ENCODE measurements at places on chromosomes 13 and 19.

DNA sequence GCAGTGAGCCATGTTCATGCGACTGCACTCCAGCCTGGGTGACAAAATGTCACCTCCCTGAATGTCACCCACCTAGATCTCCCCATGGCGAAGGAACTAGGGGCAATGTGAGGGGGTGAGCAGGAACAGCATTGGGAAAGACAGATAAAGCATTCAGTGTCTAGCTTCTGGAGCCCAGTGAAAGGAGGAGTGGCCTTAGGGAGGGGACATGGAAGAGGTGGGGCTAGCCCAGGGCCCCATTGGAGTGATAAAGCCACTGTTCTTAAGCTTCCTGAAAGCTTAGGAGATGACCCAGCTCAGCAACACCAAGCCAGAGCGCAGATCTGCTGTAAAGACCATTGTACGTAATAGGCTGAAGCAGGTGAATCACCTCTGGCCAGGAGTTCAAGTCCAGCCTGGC is 13.0 kb upstream of the KCNN1 start:
- no peak for DNase-seq

GRCh38 chr19:29610574-29611271 is 4.6 kb downstream of the POP4 start:
- DNase-seq = peak; percentile 70

GRCh38 chr13:32978278-32978677 is 37.9 kb upstream of the KL start:
- no peak for DNase-seq

DNA sequence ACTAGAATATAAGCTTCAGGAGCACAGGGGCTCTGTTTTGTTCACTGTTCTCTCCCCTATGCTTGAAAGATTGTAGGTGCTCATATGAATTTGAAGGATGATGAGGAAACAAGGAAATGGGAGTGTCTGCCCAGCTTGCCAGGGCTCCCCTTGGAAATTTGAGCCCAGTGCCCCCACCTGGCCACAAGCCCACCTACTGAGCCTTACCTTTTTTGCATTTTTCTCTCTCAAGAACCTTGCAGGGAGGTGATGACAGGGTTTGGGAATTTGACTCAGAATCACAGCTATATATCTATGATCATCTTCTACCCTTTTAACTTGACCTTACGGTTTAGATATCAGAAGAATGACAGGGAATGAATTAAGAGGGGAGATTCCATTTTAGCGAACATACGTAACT is 33.8 kb downstream of the SERP2 start:
- DNase-seq = no peak

- DNase-seq = no peak
Observed at GRCh38 chr13:47747901-47748300, 253.2 kb downstream of the SUCLA2 start.

- no peak for DNase-seq
Observed at GRCh38 chr13:43786766-43787517, at the start of gene ENOX1. Gene ENOX1 (minus strand): TSS chr13:43786972.

DNA sequence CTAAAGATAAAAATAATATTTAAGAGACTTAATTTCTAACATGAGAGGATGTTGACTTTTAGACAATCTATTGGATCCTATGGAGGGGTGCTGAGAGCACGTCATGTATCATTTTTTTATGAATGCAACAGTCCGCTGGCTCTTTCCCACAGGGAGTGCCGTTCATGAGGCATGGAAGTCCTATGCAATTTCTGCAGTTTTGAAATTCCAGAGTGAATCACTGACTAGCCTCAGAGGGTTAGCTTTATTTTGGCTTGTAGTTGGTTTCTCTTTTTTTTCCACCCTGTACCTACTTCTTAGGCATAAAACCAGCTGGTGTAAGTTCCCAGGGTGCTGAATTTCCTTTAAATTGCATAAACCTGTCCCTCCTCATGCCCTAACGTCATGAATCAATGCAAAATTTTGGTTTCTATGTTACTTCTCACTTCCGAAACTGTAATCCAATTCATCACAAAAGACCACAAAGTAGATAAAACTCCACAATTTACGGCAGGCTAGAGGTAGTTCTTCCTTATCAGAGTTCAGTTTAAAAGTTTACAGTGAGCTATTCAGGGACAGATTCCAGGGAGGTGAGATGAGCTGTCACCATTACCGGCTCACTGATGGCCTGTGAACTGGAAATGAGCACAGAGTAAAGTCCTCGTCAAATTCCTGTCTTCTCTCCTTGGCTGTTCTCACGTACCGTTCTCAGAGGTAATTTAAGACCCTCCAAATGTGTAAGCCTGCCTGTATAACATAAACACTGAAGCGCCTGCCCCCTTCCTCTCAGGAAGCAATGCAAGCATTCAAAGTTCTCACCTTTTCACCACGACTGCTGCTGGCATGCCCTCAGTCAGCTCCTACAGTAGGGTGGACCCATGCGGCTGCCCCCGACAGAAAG is 216.6 kb upstream of the SLC10A2 start:
- DNase-seq = peak; percentile 90

- no peak for DNase-seq
Observed at GRCh38 chr19:5637971-5638370, 15.1 kb downstream of the SAFB start.

GRCh38 chr13:29758531-29759114 is 91.8 kb downstream of the UBL3 start:
- DNase-seq = no peak

- no peak for DNase-seq
Observed at GRCh38 chr19:30252214-30252613, 120.0 kb upstream of the ZNF536 start.

GRCh38 chr13:109494925-109495369 is 291.4 kb downstream of the IRS2 start:
- DNase-seq = peak; percentile 50

DNA sequence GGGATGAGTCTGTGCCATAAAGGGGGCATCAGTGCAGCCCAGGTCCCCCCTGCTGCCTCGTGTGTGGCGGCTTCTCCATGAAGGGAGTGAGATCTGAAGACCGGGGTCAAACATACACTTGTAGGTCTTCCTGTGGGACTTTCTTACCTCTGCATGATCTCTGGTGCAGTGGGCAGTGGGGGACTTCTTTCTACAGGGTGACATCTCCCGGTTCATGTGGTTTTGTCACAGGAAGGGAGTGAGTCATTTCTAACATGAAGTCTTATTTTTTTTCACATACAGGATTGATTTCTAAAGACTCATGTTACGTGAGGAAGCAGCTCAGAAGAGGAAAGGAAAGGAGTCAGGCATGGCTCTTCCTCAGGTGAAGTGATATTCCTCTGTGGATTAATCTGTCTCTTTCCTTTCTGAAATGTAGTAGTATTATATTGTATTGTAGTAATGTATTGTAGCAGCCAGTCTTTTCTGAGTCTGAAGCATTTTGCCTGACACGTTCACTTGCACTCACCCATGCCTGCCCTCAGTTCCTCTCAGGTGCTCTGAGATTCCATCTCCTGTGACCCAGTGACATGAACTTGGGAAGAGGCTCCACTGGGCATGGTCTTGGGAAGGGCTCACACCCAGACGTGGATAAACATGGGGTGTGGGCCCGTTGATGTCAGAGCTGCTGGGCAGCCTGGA is 15.7 kb downstream of the ZNF808 start:
- no peak for DNase-seq

- DNase-seq = peak; percentile 62
Observed at GRCh38 chr13:66312312-66313087, 917.6 kb downstream of the PCDH9 start.

DNA sequence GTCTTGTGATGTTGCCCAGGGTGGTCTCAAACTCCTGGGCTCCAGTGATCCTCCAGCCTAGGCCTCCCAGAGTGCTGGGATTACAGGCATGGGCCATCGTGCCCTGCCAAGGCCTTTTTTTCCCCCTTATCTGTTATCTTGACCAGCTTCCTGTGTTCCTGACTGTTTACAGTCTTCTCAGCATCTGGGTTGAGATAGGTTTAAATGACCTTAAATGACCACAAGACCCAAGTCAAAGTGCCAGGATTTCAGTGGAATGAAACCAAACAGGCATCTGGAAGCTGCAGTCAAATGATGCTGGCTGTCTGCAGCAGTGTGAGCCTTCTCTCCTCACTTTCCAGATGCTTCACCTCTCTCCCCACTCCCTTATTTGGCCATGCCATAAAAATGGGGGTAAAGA is 114.2 kb upstream of the CLDN10 start:
- no peak for DNase-seq

GRCh38 chr19:3494051-3494450 is 6.4 kb downstream of the DOHH start:
- DNase-seq = no peak

- peak; percentile 97 for DNase-seq
Observed at GRCh38 chr13:39385621-39386231, 217.3 kb downstream of the LHFPL6 start.

DNA sequence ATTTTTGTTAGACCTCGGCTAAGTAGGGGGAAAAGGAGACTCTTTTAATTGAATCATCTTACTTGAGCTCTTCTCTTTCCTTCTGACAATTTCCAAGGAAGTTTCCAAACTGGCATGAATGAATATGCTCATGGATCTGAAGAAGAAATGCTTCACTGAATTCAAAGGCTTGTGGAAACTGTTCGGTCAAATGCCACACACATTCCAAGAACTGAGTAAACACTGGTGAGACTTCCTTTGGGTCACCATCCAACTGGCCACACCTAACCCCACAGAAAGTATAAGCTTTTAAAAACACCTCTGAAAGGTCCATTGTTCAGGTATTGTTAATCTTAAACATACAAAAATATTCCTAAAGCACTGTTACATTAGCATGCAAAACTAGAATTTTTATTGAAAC is 33.6 kb downstream of the MTMR6 start:
- DNase-seq = no peak

- DNase-seq = no peak
Observed at GRCh38 chr13:28503182-28503967, 8.4 kb upstream of the FLT1 start.

DNA sequence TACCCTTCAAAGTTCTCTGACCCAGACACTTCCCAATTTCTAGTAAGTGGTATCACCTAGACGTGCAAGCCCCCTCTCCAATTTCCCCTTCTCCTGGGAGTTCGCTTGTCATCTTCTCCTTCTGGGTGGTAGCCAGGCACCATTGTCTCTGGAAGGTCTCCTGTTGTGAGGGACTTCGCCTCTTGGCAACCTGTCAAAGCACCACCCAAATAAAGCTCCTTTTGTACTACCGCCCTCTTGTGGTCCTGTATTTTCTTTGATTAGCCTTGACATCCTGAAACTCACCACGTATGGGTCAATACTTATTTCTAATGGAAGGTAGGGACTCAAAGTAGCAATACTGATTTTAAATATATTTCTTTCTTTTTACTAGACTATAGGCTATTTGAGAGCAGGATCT is 8.2 kb downstream of the GPC5 start:
- no peak for DNase-seq

All from astrocyte of the cerebellum (primary cell).